CD14-positive monocyte (primary cell): ENCODE measurements at places on chromosomes 6 and 20. TPM values are rescaled to one million over a fixed set of nuclear protein-coding genes. Genes with fewer than 3 reads are reported as not detected.

LAMP5 gene
- polyA plus RNA-seq: 0.73 and 0.92 TPM in 2 replicates

DNA sequence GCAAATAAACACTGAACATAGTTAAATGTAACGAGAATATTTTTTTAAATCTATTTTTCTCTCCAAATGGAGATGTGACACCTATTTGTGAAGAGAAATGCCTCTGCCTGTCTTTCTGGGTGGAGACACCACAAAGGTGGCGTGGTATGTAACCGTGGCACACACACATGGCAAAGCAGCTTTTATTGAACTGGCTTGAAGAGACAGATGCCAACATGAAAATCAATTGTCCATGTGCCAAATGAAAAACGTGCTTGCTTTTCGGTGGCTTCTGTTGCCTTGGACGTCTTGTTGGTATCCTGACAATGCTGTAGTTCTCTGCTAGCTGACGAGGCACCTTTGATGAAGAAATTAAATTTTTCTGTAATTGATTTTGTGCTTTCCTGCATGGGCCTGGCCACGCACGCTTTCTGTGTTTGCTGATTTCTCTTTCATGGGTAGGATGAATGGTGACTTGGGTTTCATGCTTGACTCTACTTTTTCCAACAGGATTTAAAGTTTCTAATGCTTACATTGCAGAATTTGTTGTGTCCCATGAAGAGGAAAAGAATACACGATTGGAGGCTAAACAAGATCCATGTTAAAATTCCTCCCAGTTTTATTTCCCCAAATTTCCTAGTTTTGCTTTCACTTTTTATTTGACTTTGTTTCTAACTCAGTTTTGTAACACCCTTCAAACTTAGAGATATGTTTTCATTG is 202.6 kb downstream of the TMEM242 start:
- no peak for DNase-seq

DNA sequence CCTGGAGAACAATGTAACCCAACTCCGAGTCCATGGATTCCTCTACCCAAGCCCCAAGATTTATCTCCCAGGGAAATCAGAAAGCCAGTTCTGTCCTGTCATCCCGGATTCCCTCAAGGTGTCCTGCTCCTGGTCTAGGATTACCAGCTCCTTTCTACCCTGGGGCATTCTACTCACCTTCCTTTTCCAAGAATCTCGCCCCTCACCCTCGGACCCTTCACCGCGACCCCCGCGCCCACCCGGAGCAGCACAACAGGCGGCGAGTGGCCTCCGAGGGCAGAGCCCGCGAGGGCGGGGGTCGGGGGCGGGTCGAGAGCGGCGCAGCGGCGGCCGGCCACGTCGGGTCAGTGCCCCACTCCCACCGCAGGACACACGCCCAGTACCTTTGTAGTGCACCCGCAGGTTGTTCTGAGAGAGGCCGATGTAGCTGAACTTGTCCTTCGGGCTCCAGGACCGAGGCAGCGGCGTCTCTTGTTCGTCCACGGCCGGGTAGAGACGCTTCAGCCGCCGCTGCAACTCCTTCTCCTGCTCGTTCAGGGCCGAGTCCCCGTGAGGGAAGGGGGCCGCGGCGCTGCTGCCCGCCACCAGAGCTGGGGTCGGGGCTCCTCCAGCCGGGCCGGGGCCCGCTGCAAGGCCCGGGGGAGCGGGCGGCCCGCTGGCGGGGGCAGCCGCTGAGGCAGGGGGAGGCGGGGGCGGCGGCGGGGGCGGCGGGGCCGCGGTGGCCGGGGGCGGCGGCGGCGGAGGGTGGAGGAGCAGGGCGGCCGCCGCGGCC is 897 bp downstream of the RANBP9 start:
- no peak for DNase-seq

DNA sequence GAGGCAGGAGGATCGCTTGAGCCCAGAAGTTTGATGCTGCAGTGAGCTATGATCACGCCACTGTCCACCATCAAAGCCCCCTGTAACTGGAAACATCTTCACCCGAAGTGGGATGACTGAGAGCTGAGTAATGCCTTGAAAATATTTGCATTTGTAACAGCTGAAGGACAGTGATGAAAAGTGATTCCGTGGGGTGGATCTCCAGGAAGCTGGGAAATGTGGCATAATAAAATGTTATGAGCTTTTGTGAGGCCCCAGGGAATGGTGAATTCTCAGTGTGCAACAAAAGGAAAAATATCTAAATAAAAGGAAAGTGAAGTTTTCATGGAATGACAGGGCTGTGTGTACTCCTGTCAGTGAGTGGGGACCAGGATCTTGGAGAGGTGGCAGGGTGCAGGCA is 92.0 kb downstream of the JAG1 start:
- DNase-seq: no peak

CABLES2 gene
- 0.60 TPM for polyA plus RNA-seq

- DNase-seq: no peak
These were observed 271.3 kb upstream of the SPTLC3 start for GRCh38 chr20:12737497-12737896.

DNA sequence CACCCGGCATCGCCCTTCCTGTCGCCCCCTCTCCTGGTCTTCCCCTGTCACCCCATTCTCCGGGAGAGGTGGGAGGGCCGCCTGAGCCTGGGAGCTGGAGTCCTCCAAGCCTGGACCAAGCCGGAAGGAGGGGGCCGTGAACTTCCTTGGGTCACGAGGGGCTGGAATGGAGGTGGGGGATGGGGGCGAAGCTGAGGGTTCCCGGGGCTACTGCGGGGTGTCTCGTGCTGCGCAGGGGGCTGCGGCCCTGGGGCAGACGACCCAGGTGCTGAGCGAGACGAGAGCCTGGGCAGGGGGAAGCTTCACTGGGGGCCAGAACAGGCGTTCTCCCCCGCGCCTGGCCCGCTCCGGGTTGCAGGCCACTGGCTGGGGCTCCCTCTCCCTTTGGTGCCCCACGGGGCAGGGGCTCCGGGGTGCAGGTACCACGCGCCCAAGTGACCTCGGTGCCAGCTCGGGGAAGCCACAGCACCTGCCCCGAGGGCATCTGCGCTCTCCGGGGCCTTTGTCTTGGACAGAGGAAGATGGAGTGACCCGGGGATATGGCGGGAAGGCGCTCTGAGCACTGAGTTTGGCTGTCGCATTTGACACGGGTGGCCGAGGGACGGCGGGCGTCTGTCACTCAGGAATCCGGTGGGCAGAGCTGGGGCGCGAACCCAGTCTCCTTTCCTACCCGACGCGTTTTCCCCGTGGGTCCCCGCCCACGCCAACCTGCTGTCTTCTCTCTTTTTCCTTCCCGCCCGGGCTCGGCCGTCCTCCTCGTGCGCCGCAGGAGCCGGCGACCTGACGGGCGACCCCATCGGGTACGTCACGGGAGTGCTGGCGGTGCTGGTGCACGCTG is 1.2 kb downstream of the SLC35D3 start:
- DNase-seq: no peak

DNA sequence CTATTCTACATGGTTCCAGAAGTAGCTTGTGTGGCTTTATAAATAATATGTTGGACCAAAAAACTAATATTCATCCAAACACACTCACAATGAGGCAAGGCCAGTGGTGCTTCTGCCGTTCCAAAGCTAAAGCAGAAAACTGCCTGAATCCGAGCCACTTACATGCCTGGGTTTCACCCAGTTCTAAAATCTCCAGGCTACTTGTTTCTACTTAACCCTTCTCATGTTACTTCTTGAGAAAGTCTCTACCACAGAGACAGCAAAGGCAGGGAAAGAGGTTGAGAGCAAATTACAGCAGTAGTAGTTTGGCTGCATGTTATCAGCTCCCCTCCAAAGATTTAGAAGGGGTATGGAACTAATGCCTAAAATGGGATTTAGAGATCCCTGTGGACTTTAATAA is 62.0 kb downstream of the FAXC start:
- no peak for DNase-seq

GRCh38 chr20:47221036-47221625 is 135.4 kb downstream of the ZMYND8 start:
- no peak for DNase-seq

- no peak for DNase-seq
These were observed 411.9 kb upstream of the SASH1 start for GRCh38 chr6:147930745-147931144.

DNA sequence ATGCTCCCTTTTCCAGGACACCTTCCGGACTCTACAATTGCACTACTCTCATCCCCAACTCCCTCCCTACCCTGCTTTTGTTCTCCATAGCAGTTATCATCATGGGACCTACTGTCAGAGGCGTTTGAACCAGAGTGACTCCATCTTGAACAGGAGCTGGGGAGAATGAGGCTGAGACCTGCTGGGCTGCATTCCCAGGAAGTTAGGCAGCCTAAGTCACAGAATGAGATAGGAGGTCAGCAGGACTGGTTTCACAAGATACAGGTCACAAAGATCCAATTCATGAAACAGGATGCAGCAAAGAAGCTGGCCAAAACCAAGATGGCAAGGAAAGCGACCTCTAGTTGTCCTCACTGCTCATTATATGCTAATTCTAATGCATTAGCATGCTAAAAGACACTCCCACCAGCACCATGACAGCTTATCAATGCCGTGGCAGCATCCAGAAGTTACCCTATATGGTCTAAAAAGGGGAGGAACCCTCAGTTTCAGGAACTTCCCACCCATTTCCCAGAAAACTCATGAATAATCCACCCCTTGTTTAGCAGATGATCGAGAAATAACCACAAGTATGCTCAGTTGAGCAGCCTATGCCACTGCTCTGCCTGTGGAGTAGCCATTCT is 15.6 kb downstream of the SLC13A3 start:
- no peak for DNase-seq

DNA sequence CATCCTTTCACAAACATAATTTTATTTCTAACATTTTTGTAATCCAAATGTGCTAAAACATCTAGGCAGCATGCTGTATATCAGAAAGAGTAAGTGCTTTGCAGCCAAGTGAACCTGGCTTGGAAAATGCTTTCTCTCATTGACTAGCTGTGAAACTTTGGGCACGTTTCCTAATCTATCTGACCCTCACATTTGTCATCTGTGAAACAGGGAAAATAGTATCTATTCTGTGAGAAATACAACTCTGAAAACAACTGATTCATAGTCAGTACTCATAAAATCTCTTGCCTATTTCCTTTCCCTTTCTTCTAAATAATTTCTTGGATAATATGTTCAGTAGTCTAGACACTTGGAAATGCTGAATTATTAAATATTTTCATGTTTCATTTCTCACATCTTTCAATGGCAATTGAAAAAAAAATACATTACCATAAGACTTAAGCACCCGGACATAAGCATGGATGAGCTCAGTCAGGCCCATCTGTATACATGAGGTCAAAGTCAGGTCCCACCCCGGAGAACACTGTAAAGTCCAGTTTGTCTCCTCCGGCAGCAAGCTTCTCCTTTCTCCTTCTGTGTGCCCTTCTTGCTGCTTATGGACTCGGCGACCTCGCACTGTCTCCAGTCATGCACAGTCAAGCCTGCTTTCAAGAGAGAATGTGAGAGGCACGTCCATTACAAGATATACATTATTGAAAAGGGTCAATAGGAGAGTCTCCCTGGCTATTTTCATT is 455.0 kb upstream of the SOX4 start:
- DNase-seq: no peak
